ENCODE measurements at places on chromosomes 2 and 18. TPM values are rescaled to one million over a fixed set of nuclear protein-coding genes. Genes with fewer than 3 reads are reported as not detected.
A peak's percentile ranks its signal among the peaks of the same experiment; 100 is the strongest.

DNA sequence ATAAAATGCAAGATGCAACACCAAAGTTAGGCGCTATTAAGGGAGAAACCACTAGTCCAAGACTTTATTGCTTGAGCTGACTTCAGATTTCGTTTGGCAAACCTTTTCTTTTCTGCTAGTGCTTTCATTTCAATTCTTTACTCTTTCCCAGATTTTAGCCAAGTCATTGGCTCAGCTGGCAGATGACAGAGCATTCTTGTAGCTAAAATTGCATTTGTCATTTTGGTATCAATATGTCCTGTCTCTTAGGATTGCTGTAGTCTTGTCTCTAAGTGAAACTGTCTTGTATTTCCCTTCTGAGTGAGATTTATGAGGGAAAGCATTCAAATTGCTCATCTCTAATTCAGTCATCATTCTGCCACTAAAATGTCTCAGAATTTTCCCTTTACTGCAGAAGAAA, 335.1 kb downstream of the METTL4 start:
- no peaks in the 10 kb centered on the region for H3K36me3 ChIP-seq
- H3K27me3 ChIP-seq: peaks cover 3% of the 10 kb centered on the region
- H3K27ac ChIP-seq: no peak overlapping the region
- H3K4me3 ChIP-seq: no peak overlapping the region

GRCh38 chr18:67455890-67456501, 60.5 kb downstream of the DSEL start:
- no peak overlapping the region for H3K4me3 ChIP-seq
- peaks cover 3% of the 10 kb centered on the region for H3K36me3 ChIP-seq
- no peak for DNase-seq

- H3K36me3 ChIP-seq: peaks cover 5% of the 10 kb centered on the region
- peak overlapping the region; percentile 12 for H3K27ac ChIP-seq
- H3K4me3 ChIP-seq: peak overlapping the region; percentile 40
- peaks cover 4% of the 10 kb centered on the region for H3K4me1 ChIP-seq
Measured at GRCh38 chr18:31041271-31042083, 1.1 kb downstream of the DSC3 start.

TRAK2 gene
- total RNA-seq: 48.8 TPM

FLACC1 gene
- total RNA-seq: 4.9 TPM

DNA sequence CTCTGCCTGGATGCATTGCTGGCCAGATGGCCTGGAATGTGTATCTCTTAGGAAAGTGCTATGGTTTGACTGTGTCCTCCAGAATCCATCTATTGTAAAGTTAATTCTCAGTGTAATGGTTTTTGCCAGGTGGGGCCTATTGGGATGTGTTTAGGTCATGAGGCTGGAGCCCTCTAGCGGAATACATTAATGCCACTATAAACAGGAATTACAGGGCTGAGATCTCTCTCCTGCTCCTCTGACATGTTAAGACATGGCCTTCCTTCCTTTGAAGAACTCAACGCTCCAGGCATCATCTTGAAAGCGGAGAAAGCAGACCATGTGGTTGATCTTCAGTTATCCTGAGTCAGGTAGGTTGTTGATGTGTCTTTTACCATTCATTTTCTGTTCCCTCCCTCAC, 276.4 kb downstream of the RPIA start:
- H3K36me3 ChIP-seq: no peaks in the 10 kb centered on the region
- no peaks in the 10 kb centered on the region for H3K4me1 ChIP-seq
- peaks cover 3% of the 10 kb centered on the region for H3K27me3 ChIP-seq
- H3K4me3 ChIP-seq: no peak overlapping the region
- no peak overlapping the region for H3K27ac ChIP-seq
- DNase-seq: no peak

DNA sequence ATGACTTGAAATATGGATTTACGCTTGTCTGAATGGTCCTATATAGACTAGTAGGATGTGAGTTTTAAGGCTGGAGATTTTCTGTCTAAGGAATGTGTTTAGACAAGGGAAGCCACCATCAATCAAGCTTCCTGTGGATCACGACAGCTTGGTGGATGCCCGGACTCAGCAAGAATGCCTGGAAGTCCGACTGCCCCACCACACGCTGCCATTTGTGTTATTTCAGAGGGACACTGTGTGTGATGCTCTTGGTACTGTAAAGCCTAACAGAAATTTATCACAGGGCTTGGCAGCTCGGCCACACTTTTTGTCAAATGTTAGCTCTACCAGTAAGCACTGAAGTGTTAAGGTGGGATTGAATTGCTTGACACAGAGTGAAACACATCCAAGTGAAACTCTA, 127.1 kb upstream of the CDH7 start:
- H3K27me3 ChIP-seq: no peaks in the 10 kb centered on the region
- H3K27ac ChIP-seq: no peak overlapping the region
- H3K4me1 ChIP-seq: no peaks in the 10 kb centered on the region
- H3K36me3 ChIP-seq: no peaks in the 10 kb centered on the region

PTMA gene
- total RNA-seq: 1,416 TPM

All from activated naive CD8-positive, alpha-beta T cell treated with anti-CD3 and anti-CD28 coated beads, Interleukin-2, amount 10 ng/mL, durations not matched to agents 7 days and 5 days (primary cell).